Stimulated activated CD4-positive, alpha-beta T cell treated with anti-CD3 and anti-CD28 coated beads, Interleukin-15, amount 100 ng/mL, for 48 hours (primary cell): ENCODE measurements at places on chromosomes 3 and 15.
A peak's percentile ranks its signal among the peaks of the same experiment; 100 is the strongest.

DNA sequence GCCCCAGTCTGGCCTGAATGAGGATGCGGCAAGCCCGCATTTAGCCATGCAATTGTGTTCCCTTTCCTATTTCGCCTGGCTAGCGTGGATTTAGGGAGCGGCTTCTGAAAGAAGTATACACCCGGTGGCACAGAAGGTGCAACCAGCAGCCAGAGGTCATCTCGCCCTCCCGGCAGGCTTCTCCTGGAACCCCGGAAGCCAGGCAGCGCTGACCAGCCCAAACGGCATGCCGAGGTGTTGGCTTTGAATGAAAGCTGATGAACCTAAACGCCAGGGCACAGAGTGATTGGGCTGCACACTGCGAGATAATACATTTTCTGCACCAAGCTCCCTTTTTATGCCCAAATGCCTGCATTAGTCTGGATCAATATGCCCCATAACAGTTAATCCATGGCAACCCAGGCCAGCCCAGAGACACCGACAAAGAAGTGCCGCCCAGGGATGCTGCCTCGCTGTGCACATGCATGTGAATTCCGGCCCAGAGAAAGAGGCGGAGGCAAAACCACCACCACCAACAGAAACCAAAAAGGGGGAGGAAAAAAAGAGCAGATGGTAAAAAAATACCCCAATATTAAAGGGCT lies 1.4 kb downstream of the SRGAP3 start:
- DNase-seq = no peak

DNA sequence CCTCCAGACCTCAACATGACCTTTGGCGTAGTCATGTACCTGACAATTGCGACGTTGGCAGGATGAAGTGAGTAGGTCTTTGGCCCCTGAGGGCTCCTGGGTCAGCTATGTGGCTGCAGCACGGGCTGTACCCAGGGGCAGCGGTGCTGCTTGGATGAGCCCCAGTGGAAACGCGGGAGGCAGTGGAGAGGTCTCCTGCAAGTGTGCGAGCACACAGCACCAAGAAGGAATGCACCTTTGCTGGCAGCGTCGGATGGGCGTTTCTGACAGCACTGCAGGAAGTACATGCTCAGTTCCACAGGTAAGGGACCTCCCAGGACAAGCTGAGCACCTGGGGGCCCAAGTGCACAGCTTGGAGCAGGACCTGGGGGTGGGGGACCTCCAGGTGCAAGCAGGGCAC lies 67.4 kb upstream of the UNC13C start:
- DNase-seq = no peak

DNA sequence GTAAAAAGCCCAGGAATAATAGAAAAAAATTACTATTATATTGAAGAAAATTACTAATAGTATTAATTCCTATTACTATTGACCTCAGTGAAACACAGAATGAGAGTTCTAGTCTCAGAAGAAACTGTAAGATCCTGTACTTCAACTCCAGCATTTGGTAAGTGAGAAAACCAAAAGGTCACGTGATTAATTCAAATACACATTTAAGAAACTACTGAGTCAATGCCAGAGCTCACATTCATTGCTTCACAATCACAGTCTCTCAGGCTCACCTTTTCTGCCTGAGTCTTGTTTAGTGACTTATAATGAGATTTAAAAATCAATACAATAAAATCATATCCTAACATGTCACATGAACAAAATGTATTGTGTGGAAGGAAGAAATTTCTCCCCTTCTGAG lies 556.1 kb downstream of the FGF12 start:
- no peak for DNase-seq

- DNase-seq = no peak
Observed at GRCh38 chr3:127221037-127221436, 28.1 kb downstream of the PRR23E start.

DNA sequence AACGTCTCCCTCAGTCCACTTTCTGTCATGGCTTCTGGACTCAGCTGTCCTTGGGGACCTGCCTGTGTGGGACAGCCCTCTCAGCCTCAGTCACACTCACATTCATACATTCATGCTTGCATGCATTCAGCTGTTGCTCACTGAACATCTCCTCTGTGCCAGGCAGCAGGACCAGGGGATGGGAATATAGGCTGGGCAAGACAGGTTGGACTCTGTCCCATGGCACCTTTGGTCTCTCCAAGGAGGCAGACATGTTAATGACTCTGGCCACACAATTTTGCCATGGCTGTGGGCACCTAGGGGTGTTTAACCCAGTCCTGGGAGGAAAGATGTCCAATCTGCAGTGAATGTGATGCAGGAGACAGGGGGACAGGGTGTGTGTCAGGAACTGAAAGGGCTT lies 7.8 kb upstream of the DNAH1 start:
- no peak for DNase-seq

DNA sequence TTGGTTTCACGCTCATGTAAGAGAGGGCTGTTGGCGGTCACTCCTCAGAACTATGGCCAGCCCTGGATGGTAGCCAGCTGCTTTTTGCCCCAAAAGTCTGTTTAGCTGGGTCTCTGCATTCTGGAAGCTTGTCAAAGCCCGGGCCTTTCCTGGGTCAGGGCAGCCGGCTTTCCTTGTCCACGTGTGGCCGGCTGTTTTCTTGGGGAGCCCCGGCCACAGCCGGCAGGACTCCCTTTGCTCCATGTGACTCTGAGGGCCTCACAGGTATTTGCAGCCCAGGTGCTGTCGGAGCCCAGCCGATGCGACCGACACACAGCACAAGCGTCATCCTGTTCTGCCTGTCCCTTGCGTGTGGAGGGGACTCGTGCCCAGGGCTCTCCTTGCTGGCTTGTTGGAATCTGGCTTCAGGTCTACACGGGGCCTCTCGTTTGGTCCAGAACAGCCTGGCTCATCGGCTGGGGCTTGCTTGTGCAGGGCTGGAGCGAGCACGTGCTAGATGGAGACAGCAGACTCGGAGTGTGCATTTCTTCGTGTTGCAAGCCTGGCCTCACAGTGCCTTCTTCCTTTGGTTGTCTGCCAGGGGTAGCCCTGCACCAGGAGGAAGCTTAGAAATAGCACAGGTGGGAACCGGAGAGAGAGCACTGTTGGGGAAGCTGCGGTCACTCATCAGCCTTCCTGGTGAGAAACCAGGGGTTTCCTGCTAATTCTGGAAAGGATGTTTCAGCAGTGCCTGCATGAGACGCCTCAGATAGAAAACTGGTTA lies 51.5 kb downstream of the PGPEP1L start:
- DNase-seq = no peak

GRCh38 chr3:60017631-60018030 lies 967.8 kb upstream of the CFAP20DC start:
- peak; percentile 42 for DNase-seq
